ENCODE measurements at places on chromosomes 12 and 14. TPM values are rescaled to one million over a fixed set of nuclear protein-coding genes. Genes with fewer than 3 reads are reported as not detected.

GRCh38 chr12:43349863-43350262, 202.1 kb downstream of the ADAMTS20 start:
- H3K27me3 ChIP-seq, result peaks cover 6% of the 10 kb centered on the region
- no peaks in the 10 kb centered on the region for H3K4me1 ChIP-seq
- H3K27ac ChIP-seq, result no peak overlapping the region
- no peaks in the 10 kb centered on the region for H3K36me3 ChIP-seq
- DNase-seq, result no peak
- no peak overlapping the region for H3K4me3 ChIP-seq

DNA sequence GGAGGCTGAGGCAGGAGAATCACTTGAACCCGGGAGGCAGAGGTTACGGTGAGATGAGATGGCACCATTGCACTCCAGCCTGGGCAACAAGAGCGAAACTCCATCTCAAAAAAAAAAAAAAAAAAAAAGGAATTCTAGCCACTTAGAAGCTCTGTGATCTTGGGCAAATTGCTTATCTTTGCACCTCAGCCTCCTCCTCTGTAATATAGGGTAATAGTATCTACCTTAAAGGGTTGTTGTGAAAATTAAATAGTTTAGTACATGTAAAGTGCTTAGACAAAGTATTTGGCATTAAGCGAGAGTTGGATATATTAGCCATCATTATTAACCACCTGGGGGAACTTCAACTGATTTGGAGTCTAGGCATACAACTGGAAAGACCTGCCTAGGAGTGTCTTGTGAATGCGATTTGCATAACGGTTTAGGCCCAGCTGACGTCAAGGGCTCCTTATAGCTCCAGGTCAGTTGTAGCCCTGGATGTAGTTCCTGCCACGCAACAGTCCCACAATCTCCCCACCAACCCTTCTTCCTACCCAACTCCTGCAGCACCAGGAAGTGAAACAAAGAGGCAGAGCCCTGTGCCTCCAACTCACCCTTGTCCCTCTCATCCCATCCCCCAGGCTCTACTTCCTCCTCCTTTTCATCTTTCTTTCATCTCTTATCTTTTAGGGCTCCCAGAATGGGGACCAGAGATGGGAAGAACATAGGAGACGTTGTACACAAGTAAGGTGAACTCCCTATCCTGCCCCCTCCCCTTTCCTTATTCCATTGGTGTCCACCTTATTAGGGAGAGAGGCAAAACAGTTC, 2.1 kb upstream of the IL23A start:
- DNase-seq, result no peak
- no peaks in the 10 kb centered on the region for H3K27me3 ChIP-seq
- H3K27ac ChIP-seq, result peak overlapping the region; percentile 98
- no peak overlapping the region for H3K4me3 ChIP-seq

DNA sequence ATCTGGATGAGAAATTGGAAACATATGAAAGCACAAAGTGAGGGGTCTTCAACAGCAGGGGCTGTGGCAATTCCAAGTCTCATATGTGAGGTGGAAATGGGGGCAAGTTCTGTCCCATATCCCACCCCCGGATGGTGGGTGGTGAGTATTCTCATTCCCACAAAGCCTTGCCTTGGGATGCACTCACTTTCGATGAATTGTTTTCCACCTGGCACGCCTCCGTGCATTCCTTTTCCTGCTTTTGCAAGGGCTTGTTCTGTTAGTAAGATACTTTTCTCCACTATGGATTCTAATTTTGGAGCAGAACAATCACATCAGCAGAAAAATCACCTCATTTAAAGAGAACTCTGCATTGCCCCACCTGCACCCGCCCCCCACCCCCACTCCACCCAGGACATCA, 3.1 kb downstream of the LACRT start:
- DNase-seq, result no peak
- no peaks in the 10 kb centered on the region for H3K36me3 ChIP-seq
- H3K27me3 ChIP-seq, result peaks cover 34% of the 10 kb centered on the region
- H3K27ac ChIP-seq, result no peak overlapping the region

The MVK gene
- total RNA-seq, result 28.5 TPM

DNA sequence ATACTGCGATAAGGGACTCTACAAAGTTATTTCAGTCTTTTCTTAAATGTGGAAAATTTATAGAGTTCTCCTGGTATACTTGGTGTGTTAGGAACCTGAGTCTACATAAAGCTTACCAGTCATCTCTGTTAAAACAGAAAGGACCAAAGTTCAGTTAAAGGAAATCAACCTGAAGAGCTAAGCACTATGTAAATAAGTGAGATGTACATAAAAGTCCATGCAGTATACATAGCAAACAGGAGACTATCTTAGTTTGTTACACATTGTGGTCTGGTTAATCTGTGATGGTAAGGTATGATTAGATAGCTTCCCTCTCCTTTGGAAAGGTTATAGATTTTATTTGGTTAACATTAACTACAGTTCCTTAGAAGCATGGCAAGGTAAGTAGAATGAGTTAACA, 75.9 kb downstream of the ATP2B1 start:
- peaks cover 81% of the 10 kb centered on the region for H3K36me3 ChIP-seq
- no peaks in the 10 kb centered on the region for H3K27me3 ChIP-seq
- DNase-seq, result no peak
- H3K4me1 ChIP-seq, result peaks cover 5% of the 10 kb centered on the region

- no peaks in the 10 kb centered on the region for H3K36me3 ChIP-seq
- peaks cover 12% of the 10 kb centered on the region for H3K4me1 ChIP-seq
- DNase-seq, result no peak
- no peak overlapping the region for H3K4me3 ChIP-seq
- peaks cover 6% of the 10 kb centered on the region for H3K27me3 ChIP-seq
These were observed 18.7 kb downstream of the CABP1 start for GRCh38 chr12:120659151-120659525.

GRCh38 chr12:38915429-38916182, 10.2 kb upstream of the CPNE8 start:
- H3K27me3 ChIP-seq, result no peaks in the 10 kb centered on the region
- no peaks in the 10 kb centered on the region for H3K4me1 ChIP-seq
- no peak overlapping the region for H3K27ac ChIP-seq
- DNase-seq, result no peak
